ENCODE measurements at places on chromosomes 16 and 17. TPM values are rescaled to one million over a fixed set of nuclear protein-coding genes. Genes with fewer than 3 reads are reported as not detected.

CDRT15L2 gene
- not detected for total RNA-seq

PTGES3L gene
- 2.7 TPM for total RNA-seq

GALR2 gene
- 1.8 TPM for total RNA-seq

DNA sequence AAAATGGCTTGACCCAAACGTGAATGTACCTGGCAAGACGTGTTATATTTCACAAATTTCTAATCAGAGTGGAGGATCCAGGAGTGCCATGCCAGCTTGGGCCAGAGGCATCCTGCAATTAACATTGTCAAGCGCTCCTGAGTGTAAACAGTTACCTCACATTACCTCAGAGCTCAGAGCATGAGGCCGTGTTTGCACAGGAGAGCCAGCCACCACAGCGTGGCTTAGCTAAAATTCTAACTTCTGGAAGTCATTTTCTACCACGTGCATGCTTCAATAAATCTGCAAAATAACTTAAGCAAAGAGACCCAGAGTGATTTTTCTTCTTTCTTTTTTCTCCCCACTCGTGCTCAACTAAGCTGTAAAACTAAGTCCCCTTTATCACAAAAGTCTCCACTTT, 769.0 kb downstream of the KCNJ2 start:
- no peak for DNase-seq

GRCh38 chr16:10629592-10629963, 49.2 kb upstream of the EMP2 start:
- peak; percentile 79 for DNase-seq

DNA sequence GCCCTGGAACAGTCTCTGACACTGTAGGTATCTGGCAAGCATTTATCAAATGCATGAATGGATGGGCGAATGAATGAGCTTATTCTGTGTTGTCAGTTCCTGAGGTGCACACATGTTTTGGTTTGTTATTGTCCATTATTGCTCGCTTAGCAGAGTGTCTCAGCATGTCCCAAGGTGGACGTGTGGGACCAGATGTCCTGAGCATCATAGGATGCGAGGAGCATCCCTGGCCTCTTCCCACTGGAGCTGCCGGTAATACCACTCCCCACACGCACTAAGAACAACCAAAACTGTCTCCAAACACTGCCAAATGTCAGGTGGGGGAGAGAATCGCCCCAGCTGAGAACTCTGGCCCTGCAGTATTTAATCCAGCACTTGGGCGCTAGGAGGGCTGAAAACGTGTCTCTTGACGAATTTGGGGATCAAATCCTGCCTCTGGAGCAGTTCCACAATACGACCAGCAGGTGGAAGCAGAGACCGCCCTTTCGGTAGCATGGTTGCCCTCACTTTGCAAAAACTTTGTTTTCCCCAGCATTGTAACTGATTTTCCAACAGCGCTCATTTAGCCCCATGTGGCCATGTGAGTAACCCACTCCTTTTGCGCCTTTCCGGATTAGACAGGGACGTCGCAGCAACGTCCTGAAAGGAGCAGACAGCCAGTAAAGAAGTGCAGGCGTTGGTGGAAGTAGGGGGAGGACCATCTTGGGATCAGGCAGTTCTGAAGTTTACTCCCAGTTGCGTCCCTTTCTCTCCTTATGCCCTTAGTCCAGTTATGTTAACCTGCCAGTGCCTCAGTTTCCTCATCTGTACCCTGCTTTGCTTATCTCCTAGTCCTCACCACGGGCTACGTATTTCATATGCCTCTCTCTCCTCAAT, 22.7 kb downstream of the TMEM114 start:
- peak; percentile 78 for DNase-seq

GRCh38 chr17:66968916-66969315, 4.4 kb downstream of the CACNG4 start:
- no peak for DNase-seq

DNA sequence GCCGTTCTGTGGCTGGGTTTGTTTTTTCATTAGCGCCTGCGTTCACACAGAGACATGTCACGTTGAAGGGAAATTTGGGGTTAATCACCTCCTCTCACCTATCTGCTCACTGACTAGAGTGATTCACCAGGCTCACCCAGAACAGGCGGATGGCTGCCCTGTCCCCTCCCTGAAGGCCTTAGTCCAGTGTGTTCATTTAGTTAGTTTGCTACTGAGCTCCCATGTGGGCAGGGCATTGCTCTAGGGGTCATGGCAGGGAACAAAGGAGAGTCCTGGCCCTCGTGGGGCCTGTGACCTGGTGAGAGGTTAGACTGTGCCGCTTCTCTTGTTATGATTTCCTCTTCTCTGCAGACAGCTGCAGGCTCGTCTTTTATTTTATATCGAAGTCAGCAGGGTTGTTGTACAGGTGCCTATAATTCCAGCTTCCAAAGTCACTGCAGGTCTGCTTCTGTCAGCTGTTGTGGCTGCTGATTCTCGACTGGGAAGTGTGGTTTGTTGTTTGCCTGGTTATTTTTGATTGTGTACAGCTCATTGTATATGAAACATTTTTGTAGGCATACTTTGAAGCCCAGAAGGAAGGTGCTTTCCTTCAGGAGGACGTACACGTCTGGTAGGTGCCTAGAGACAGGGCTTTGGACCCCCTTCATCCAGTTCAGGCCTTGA, 73.4 kb upstream of the GSE1 start:
- no peak for DNase-seq

- DNase-seq, result peak; percentile 61
These were observed 19.0 kb upstream of the LHX1 start for GRCh38 chr17:36918211-36918691.

- DNase-seq, result no peak
These were observed 353.4 kb downstream of the SOX9 start for GRCh38 chr17:72474243-72474642.

- DNase-seq, result no peak
These were observed 199.4 kb upstream of the CACNG5 start for GRCh38 chr17:66635386-66636045.

GRCh38 chr17:17564896-17565295, 26.6 kb downstream of the PEMT start:
- peak; percentile 88 for DNase-seq

DNA sequence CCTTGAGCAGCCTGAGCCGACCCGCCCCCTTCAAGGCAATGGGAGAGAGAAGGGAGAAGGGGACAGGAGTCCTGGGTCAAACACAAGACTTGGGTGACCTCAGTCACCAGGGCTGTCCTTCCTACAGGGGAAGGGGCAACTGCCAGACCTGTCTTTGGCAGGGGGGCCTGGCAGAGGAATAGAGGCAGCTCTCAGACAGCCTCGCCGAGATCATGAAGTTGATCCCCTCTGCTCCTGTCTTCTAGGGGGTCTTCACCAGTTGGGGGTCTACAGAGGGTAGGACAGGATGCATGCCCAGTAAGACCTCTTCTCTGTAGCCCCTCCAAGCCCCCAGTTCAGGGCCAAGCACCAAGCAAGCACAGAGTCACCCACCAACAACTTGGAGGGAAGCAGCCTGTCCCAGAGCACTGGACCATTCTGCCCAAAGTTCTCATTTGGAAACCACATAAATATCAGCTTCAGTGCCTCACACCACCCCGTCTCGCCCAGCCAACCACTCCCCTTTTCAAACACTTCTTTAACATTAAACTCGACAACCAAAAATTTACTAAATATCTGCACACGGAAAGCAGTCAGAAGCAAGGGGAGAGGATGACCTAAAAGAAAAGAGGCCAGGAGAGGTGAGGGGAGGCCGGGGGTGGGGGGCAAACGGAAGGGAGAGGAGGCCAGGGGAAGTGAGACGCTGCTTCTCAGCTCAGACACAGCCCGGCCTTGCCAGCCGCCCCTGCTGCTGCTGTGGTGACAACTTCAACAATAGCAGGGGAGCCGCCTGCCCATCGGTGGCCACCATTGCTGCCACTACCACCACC, 7.7 kb downstream of the DOK4 start:
- DNase-seq, result no peak

GRCh38 chr16:66600477-66600876, 4.0 kb upstream of the CMTM3 start:
- no peak for DNase-seq

GRCh38 chr17:67585077-67585602, 132.6 kb upstream of the NOL11 start:
- DNase-seq, result no peak

DNA sequence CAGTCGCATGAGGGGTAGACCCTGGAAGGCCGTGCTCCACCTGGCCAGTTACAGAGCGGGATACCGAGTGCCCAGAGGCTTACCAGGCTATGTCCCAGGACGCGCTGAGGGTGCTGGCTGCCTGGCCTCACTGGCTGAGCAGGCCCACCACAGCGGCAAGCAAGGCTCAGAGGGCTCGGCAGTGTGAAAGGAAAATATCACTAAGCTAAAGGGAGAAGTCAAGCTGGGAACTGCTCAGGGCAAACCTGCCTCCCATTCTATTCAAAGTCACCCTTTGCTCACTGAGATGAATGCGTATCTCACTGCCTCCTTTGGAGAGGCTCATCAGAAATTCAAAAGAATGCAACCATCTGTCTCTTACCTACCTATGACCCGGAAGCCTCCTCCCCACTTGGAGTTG, 37.4 kb downstream of the CCDC57 start:
- DNase-seq, result peak; percentile 70

DNA sequence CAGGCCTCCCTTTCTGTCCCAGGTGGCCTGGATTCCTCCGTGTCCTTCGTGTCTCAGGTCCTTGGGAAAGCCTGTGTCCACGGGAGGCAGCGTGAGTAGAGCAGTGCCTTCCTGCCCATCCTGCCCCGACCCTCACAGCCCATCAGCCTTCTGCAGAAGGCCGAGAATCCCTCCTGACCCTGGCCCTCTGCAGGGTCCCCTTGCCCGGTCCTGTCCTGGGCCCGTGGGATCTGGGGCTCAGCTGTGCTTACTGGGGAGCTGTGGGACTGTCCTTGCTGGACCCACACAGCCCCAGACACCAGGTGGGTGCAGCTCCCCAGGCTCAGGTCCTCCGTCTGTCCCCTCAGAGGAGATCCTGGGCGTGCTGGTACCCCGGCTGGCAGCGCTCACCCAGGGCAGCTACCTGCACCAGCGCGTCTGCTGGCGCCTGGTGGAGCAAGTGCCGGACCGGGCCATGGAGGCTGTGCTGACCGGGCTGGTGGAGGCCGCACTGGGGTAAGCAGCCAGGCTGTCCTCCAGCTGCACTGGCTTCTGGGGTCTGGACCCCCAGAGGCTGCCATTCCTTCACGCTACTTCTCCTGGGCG, 3.9 kb downstream of the TELO2 start:
- no peak for DNase-seq

GRCh38 chr17:51647067-51647466, 386.7 kb downstream of the UTP18 start:
- DNase-seq, result no peak

- peak; percentile 88 for DNase-seq
These were observed 39.8 kb downstream of the ZNF778 start for GRCh38 chr16:89257281-89257731.

- no peak for DNase-seq
These were observed 783.2 kb upstream of the RBFOX1 start for GRCh38 chr16:6549415-6549814.

DNA sequence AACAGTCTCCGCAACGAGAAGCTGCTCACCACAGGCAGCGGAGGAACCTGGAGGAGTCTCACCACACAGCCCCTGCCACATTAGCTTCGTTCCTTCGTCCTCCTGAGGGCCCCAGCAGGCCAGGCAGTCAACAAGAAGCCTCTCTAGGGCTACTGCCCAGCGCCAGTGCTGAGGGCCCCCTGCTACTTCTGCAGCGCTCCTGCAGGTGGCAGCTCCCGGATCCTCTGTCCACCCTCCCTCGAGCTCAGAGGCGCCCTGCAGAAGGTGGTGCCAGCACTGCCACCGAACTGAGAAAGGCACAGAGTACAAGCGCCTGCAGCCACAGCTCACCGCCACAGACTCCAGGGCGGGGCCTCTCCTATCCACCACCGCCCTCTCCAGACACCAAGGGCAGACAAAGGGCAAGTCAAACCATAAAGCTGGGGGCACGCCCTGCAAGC, 27.3 kb downstream of the KDM8 start:
- peak; percentile 68 for DNase-seq

DNA sequence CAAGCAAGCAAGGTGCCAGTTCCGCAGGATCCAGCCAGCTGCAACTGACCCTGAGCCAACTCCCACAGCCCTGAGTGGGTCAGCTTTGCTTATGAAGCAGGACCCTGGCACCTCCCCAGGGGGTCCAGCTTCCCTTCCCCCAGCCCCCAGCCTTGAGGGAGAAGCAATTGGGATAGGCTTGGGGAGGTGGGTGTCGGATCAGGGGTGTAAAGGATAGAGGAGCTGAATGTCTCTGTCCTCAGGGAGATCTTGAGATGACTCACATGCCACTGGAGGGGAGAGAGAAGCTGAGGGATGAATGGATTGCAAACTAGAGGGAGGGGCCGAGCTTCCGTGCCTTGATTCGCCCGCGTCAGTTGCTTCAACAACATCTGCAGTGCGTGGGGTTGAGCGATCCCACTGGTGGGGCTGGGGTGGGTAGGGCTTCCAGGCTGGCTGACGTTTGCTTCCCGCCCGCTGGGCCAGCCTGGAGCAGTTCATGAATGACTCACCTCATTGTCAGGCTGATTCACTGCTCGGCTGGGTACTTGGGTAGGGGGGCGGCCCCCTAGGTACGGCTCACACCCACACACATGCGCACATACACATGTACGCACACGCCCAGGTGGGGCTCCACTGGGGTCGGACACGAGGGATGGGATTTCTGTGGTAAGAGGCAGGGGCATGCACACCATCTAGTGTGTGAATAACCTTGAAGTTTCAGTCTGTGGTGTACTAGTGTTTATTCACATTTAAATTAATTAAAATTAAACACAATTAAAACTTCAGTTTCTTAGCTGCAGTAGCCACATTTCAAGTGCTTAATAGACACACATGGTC, 3.6 kb upstream of the HROB start:
- DNase-seq, result peak; percentile 91

Measured in H7 (cell line).